Right lobe of liver (tissue), 6 donors: ENCODE measurements at places on chromosomes 11 and 22. TPM values are rescaled to one million over a fixed set of nuclear protein-coding genes. Genes with fewer than 3 reads are reported as not detected.

Gene CTTN
- 82.1 TPM for total RNA-seq

Gene MYRF
- 7.6 TPM for total RNA-seq

Gene PTPN5
- total RNA-seq: not detected

Gene PARVA
- total RNA-seq: 11.2 TPM

Gene MMP8
- 0.74 TPM for total RNA-seq

Gene HPX
- total RNA-seq: 5,245 TPM

Gene MPPED2
- 0.12 TPM for total RNA-seq

Gene CEP164
- total RNA-seq: 7.2 TPM

Gene OR5A1
- not detected for total RNA-seq

Gene OR5P2
- total RNA-seq: not detected

Gene MMP13
- not detected for total RNA-seq

Gene GAL3ST1
- total RNA-seq: 1.4 TPM

Gene WNT7B
- not detected for total RNA-seq

Gene PATE3
- total RNA-seq: not detected

GRCh38 chr11:133239575-133239974 is 292.7 kb downstream of the OPCML start:
- DNase-seq: no peak

DNA sequence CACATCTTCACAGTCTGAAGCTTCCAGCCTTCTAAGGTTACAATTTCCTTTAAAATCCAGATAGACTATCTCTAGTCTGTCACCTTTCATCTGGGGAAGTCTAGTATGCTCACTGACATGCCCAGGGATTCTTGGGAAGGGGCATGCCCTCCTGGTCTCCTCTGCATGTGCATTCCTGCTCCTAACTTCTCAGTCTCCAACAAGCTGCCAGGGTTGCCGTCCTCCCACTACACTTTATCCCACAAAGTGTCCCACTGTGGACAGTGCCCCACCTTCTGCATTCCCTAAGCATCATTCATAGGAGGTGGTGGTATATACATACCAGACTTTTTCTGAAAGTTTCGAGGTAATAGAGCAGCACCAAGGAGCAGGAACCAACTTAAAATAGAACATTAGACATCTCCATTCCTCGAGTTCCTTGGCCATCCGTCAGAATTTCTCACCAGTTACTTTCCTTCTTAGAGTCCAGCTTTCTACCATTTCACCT is 28.7 kb downstream of the EIF3F start:
- DNase-seq: no peak

GRCh38 chr22:42322562-42322926 is 52.1 kb upstream of the TCF20 start:
- no peak for DNase-seq

DNA sequence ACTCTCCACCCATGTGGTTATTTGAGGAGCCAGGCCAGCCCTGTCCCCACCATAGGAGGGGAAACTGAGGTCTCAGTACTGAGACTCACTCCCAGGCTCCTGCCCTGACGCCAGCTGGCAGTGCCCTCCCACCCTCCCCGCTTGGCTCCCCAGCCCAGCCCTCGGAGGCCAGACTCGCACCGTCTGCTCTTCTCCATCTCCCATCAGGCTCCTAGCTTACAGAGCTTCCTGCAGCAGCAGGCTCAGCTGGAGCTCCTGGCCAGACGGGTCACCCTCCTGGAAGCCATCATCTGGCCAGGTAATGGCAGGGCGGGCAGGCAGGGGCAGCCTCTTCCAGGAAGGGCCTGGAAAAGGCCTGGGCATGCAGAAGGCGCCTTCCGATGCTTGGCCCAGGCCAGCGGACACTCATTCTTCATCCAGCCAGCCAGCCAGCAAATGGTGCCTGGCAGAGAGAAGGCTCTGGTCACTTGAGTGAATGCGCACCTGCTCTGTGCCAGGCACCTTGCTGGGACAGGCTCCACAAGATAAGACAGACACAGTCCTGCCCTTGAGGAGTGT is 12.6 kb downstream of the RHBDD3 start:
- no peak for DNase-seq

GRCh38 chr11:12083380-12083779 is 27.0 kb upstream of the MICAL2 start:
- DNase-seq: no peak

GRCh38 chr11:97118614-97119200 is 728.9 kb downstream of the JRKL start:
- no peak for DNase-seq

GRCh38 chr11:95486466-95486865 is 255.5 kb upstream of the SESN3 start:
- no peak for DNase-seq

DNA sequence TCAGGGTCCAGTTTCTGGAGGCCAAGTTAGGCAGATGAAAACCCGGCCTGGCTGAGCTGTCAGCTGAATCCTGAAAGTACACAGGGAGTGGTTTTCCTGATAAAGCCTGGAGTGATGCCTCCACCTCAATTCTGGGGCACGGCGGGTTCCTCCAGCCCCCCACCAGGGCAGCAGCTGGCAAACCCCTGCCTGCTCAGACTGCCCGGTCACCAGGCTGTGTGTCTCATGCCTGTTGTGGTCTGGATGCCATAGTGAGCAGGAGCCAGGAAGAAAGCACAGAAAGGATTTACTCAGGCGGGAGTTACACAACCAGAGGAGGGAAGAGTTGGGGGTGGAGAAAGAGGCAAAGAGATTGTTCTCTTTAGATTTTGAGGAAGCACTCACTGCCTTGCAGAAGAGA is 119.9 kb upstream of the RASSF10 start:
- no peak for DNase-seq

DNA sequence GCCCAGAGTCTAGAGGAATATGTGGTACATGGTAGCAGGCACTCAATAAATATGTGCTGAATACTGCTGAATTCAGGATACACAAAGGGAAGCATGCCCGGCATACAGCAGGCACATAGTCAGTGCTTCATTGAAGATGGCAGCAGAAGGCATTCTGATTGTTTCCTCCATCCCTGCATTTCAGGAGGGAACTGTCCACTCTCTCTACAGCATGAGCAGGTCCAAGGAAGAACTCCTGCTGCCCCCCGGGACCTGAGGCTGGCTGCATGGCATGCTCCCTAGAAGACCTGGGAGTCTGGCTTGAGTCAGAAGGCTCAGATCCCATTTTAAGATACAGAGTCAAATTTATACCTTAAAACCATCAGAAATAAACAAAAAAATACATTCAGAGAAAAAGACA is 319.3 kb upstream of the NARS2 start:
- no peak for DNase-seq

DNA sequence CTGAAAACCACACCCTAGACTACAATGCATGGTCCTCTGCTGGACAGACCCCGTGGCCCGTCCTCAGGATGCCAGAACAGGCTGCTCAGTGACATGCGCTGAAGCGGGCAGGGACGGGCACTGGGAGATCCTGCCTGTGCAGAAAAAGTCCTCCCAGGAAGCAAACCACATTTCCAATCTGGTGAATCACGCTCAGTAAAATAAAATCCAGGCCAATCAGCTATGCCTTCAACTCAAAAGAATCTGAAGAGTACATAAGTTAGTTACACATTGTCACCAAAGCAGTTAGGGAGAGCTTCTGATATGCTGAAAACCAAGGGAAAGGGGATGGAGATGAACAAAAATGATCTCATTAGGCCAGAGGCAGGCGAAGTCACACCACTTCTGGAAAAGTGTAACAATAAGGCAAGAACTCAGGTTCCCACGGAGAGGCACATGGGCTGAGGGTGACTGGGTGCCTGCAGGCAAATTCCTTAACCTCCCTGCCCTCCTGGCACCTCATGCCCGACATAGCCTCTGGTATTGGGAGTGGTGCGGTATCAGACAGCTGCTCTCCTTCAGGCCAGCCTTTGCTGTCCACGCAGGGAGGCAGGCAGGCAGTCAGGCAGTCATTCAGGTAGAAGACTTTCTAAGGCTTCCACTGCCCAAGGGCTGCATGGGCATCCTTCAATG is 66.4 kb downstream of the APOL5 start:
- DNase-seq: no peak

- DNase-seq: no peak
Observed at GRCh38 chr11:131792243-131792642, 421.8 kb downstream of the NTM start.

DNA sequence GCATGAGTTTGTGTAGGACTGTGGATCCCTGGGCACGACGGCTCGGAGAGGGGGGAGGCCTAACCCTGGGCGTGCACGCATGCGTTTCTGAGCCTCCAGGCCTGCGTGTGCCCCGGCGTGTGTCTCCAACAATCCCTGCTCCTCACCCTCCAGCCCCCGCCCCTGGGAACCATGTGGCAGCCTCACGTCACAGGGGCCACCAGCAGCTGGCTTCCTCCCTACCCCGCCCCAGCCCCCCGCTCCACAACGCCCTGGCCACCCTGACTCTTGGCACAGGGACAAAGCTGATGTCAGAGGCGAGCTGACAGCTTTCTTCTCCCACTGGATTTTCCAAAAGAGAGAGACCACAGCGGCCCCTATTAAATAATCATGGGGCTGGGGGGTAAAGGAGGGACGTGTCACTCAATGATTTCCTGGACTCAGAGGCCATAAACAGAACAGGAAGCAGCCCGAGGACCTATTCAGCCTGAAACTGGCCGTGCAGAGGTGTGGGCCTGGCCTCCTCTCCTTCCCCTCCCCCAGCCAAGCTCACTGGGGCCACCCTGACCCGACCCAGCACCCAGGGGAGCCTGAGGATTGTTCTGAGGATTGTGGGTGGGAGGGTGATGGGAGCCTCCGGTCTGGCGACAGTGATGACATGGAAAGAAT is 6.8 kb upstream of the LIF start:
- no peak for DNase-seq

DNA sequence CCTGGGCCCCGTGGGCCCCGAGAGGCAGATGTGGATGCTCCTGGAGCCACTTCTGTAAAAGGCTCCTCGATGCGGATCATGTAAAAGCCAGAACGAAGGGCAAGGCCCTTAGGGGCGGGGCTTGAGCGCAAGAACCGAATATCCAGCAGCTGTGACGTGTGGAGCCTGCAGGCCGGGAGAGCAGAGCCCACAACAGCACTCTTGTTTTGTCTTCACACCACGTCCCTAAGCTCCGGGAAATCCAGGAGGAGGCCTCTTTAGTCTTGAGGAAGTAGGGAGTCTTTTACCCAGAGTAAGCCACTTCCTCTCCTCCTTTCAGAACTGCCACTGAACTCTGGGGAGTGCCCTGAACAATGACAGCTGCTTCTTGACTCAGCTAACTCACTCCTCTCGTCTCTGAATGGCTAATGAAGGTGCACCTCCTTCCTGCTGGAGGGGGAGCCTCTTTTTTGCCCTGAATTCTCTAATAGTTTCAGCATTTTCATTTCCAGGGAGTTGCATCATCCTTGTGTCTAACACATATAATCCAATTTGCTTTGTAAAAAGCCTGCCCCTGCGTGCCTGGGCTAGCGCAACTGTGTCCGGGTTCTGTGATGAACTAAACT is 12.5 kb downstream of the L3MBTL2 start:
- DNase-seq: no peak

GRCh38 chr11:26037716-26038115 is 294.2 kb upstream of the ANO3 start:
- no peak for DNase-seq

DNA sequence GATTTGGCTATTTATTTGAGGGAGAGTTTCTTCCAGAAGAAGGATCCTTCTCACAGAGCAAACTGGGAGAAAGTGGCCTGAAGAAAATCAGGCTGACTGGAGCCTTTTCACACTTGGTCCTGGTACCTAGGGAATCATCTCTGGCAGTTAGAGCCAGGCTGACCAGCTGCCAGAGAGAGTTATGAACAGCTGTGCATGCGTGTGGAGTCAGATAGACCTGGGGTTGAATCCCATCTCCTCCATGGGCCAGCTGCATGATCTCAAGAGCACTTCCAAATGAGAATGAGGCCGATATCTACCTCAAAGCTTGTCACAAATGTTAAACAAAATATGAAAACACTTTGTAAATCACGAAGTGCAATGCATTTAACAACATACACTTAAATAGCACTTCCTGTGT is 390.0 kb downstream of the TENM4 start:
- DNase-seq: no peak

- no peak for DNase-seq
Observed at GRCh38 chr11:2998073-2998850, 6.1 kb upstream of the NAP1L4 start.

DNA sequence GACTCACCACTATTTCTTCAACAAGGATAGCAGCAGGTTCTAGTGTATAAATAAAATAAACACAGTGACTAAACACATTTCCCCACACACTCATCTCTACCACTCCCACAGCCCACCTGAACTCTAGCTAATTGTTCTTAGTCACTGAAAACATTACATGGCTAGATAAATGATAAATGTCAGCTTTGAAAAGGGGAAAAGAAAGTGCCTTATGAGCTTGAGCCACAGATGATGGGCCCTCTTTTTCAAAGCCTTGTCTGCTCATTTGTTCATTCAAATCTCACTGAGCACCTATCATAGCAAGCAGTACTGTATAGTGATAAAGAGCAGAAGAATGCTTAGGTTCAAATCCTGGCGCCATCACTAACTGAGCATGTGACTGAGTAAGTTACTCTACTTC is 58.3 kb downstream of the SIK3 start:
- no peak for DNase-seq

GRCh38 chr11:43907028-43907975 is 26.7 kb downstream of the ALKBH3 start:
- no peak for DNase-seq

GRCh38 chr11:119974051-119974450 is 163.9 kb downstream of the TRIM29 start:
- no peak for DNase-seq

DNA sequence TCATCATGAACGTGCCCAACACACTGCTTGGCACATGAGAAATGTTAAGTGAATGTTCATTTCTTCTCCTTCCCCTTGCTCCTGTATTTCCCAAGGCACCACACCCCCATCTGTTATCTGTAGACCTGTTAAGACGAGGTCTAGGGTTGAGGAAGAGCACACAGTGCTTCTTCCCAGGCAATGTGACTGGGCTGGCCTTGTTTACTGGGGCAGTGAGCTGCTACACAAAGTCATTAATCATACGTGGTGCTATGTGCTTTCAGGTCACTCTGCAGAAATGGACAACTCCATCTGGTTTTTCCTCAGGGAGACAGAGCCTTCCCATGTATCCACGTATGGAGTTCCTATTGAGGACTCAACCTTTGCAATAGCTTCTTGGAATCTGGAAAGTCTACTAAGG is 118.7 kb downstream of the KCNC1 start:
- no peak for DNase-seq
